ENCODE measurements at places on chromosomes 4 and X.

- peak within 1 kb of the TSS; percentile 90 for H3K4me3 ChIP-seq
- peaks cover 27% of the 10 kb centered on the region for H3K4me1 ChIP-seq
- H3K36me3 ChIP-seq, result no peaks in the 10 kb centered on the region
- DNase-seq, result peak; percentile 9
These were observed at the start of gene FRAS1 for GRCh38 chr4:78057135-78057599. TSS of gene FRAS1 (plus strand) at chr4:78057323. CDS start at chr4:78058010, 687 bp downstream.

GRCh38 chr4:151524610-151525009 is 115.6 kb downstream of the FHIP1A start:
- H3K27ac ChIP-seq, result no peak overlapping the region
- H3K4me3 ChIP-seq, result no peak overlapping the region
- no peaks in the 10 kb centered on the region for H3K36me3 ChIP-seq
- no peaks in the 10 kb centered on the region for H3K4me1 ChIP-seq

- peaks cover 30% of the 10 kb centered on the region for H3K27me3 ChIP-seq
- DNase-seq, result no peak
- H3K4me3 ChIP-seq, result no peak overlapping the region
- H3K27ac ChIP-seq, result no peak overlapping the region
These were observed 6.6 kb upstream of the GUF1 start for GRCh38 chr4:44671636-44672035.

DNA sequence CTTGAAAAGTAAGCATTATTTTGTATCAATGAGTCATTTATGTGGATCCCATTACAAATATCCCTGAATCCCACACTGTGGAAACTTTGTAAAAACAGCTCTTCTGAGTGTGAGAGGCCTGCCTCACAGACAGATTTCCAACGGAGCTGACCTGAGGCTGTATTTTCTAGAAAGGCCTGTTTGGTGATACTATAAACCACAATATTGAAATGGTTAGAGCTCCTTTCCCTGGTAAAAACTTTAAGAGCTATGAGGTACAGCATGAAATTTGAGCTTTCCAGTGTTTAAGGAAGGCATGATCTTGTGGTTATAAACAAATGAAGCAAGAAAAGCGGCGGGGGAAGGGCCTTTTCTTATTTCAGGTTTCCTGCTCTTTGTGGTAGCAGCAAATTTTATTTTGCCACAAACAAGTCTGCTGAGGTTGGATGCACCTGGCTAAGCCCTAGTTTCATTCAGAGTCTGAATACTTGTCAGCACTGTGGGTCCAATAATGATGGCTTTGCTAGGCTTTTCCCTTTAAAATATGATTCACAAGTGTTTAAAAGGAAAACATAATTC is 86.8 kb upstream of the ETNPPL start:
- H3K36me3 ChIP-seq, result no peaks in the 10 kb centered on the region
- peaks cover 17% of the 10 kb centered on the region for H3K4me1 ChIP-seq
- no peak for DNase-seq
- H3K27ac ChIP-seq, result no peak overlapping the region
- H3K27me3 ChIP-seq, result no peaks in the 10 kb centered on the region
- peak overlapping the region; percentile 30 for H3K4me3 ChIP-seq

DNA sequence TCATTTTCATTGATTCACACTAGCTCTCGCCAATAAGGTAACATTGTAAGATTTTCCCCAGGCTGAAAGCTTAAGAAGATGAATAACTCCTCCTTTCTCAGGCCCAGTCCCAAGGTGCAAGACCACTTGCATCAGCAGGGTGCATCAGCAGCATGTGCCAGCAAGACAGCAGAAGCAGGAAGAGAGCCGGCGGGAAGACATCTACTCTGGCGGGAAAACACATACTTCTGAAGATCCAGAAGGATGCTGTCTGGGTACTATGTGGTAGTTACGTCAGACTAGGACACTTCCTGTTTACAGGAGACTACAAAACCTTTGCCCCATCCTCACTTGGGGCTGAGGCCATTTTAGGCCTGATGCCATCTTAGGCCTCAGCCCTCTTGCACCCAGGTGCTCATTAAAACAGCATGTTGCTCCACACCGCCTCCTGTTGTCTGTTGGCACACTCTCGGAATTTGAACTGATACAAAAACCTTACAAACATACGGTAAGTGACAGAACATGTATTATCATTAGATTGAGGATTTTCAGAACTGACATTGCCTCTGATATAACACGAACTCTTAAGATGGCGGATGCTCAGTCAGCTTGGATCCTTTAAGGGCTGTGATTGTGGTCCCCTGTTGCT is 886.5 kb upstream of the EPHA5 start:
- no peak for DNase-seq
- H3K4me3 ChIP-seq, result no peak overlapping the region
- H3K27ac ChIP-seq, result no peak overlapping the region
- no peaks in the 10 kb centered on the region for H3K36me3 ChIP-seq

DNA sequence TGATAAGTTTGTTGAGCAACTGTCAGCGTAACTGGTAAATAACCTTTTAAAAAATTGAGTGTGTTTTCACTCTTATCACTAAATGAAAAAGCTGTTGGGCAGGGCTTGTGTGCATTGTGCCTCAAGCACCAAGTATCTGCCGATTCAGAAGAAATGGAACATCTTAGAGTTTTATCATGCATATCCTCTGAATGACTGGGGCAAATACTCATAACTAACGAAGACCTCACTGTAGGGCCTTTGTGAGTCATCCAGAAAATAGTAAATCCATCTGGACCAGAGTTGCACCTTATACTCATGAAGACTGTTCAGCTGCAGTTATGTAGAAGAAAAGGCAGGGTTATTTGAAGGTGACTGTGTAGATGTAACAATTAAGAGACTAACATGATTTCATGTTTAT is 222.1 kb downstream of the CAMK2D start:
- no peak for DNase-seq
- H3K27ac ChIP-seq, result no peak overlapping the region
- no peaks in the 10 kb centered on the region for H3K27me3 ChIP-seq
- no peak overlapping the region for H3K4me3 ChIP-seq
- H3K36me3 ChIP-seq, result peaks cover 29% of the 10 kb centered on the region

- no peaks in the 10 kb centered on the region for H3K27me3 ChIP-seq
- DNase-seq, result no peak
- H3K4me3 ChIP-seq, result no peak overlapping the region
- H3K36me3 ChIP-seq, result no peaks in the 10 kb centered on the region
- H3K4me1 ChIP-seq, result no peaks in the 10 kb centered on the region
- H3K27ac ChIP-seq, result no peak overlapping the region
These were observed 182.2 kb downstream of the PACRGL start for GRCh38 chr4:20882500-20882899.

Data from naive B cell (primary cell).